ENCODE measurements at places on chromosomes 6 and 20. TPM values are rescaled to one million over a fixed set of nuclear protein-coding genes. Genes with fewer than 3 reads are reported as not detected.
A peak's percentile ranks its signal among the peaks of the same experiment; 100 is the strongest.

The RUNX2 gene
- total RNA-seq: 0.16 TPM

The CASS4 gene
- total RNA-seq: 0.16 TPM

The CGA gene
- total RNA-seq: not detected

The SYTL3 gene
- 2.0 TPM for total RNA-seq

DNA sequence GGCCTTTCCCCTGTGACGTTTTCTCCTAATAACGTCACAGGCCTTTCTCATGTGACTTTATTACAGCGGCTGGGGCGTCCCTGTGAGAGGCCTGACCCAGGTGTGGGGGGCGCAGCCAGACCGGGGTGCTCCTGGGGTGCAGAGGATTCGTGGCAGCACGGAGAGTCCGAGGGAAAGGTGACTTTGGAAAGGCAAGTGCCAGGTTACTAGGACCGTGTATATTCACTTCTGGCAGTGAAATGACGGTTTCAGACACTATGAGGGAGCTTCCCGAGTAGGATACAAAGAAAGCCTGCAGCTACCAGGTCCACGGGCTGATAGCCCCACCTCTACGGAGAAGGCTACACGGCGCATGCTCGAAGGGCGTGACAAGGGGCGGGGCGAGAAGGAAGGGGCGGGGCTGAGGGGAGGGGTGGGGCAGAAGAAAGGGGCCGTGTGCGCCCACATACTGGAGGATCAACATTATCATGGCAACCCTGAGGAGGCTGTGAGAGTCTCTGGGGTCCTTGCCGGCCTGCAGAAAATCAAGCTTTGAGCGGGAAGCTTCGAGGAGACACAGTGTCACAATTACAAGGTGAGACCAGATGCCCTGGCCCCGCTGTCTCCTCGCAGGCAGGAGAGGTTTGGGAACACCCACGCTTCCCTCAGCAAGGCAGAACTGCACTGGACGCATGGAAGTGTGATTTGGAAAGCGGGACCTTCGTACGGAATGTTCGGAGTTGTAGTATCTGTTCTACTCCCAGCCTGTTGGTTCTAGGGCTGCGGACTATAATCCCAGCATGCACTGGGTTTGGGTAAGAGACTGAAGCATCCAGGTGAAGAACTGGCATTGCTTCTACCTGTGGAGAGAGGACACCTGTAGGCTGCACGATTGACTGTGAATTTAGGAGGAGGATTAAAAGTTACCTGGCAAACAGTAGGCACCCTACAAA lies 54.4 kb upstream of the ZNF337 start:
- peak; percentile 25 for DNase-seq

GRCh38 chr6:56349194-56349593 lies 101.8 kb upstream of the COL21A1 start:
- no peak for DNase-seq

- DNase-seq: no peak
These were observed 256.7 kb downstream of the KIF16B start for GRCh38 chr20:16316513-16316912.

DNA sequence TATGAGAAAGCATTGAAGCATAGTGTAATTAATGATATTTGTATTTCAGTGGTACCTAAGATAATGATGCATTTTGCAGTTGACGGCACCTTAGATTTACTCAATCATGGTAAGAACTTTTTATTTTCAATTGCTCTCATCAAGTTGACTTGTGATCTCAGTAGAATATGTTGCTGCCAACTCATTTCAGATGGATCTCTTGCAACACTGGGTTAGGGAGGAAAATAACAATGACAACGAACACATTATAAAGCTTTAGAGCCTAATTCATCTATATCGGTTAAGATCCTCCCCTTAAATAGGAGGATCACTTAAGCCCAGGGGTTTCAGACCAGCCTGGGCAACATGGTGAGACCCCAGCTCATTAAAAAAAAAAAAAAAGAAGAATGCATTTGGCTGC lies 18.0 kb upstream of the TBC1D22B start:
- no peak for DNase-seq

DNA sequence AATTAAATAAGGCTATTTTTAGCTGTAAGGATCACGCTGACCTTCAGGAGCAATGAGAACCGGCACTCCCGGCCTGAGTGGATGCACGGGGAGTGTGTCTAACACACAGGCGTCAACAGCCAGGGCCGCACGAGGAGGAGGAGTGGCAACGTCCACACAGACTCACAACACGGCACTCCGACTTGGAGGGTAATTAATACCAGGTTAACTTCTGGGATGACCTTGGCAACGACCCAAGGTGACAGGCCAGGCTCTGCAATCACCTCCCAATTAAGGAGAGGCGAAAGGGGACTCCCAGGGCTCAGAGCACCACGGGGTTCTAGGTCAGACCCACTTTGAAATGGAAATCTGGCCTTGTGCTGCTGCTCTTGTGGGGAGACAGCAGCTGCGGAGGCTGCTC lies 84.0 kb downstream of the RAMACL start:
- no peak for DNase-seq

DNA sequence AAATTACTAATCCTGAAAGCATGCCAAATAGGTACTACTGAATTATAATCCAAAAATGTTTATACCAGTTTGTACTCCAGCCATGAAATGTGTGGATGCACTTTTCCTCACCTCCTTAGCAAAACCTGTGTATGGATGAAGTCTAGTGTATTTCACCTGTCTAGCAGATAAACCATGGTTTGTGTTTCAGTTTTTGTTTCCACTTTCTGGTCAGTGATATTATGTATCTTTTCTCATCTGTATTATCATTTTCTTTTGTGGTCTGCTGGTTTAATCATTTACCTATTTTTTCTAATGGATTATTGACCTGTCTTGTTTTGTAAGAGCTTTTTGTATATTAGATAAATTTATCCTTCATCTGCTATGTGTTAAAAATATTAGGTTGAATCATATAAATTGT lies 41.0 kb upstream of the TMEM217 start:
- no peak for DNase-seq

DNA sequence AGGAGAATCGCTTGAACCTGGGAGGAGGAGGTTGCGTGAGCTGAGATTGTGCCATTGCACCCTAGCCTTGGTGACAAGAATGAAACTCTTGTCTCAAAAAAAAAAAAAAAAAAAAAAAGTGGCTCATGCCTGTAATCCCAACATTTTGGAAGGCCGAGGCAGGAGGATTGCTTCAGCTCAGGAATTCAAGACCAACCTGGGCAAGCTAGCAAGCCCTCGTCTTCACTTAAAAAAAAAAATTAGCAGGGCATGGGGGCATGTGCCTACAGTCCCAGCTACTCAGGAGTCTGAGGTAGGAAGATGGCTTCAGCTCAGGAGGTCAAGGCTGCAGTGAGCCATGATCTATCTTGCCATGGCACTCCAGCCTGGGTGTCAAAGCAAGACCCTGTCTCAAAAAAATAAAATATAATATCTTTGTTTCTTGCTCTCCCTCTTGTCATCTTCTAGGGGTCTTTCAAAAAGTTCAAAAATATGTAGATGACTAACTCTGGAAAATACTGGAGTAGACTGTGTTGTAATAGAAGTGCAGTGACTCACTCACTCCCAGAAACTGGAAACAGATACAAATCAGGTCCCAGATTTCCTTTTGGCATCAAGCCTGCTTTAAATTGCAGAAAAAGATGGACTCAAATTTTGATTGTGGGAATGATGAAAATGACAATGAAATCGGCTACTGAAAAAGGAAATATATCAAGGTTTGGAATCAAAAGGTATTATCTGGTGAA lies 2.8 kb upstream of the GINM1 start:
- DNase-seq: no peak

DNA sequence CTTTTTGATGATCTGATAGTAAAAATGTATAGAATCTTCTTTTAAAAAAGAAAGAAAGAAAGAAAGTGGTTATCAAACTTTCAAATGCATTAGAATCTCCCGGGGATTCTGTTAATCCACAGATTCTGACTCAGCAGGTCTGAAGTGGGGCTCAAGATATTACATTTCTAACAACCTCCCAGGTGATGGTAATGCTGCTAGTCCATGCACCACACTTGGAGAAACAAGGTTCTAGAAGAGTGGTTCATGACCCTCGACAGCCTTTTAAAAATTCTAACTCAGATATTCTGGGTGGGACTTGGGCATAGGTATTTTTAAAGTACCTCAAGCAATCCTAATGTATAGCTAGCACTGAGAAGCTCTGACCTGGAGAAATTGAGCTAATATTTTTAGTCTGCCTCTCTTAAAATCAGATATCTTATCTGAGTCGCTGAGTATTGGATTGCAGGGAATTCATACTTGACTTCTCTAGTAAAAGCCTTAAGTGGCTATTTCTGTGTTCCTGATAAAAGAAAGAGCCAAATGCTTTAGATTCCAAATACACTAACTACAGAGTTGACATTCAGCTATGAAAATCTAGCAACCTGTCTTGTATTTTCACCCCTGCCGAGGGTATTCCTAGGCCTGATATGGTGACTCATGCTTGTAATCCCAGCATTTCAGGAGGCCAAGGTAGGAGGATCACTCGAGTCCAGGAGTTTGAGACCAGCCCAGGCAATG lies 252.4 kb downstream of the PHACTR1 start:
- DNase-seq: no peak

DNA sequence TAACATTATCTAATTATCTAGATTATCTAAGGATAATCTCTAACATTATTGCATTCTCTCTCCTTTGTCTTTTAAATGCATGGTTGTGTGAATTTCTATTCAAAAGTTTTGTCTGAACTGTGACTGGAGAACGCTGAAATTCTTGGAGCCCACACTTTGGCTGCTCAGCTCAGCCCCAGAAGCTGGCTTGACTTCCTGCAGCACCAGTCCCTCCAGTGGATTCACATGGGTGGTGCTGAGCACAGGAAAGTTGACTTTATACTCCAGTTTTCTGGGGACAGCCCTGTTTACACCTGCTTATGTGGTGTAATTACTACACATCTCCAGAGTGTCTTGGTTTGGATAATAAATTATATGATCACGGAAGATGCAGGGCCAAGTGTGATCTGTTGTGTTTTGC lies 255.1 kb upstream of the NOX3 start:
- DNase-seq: no peak

DNA sequence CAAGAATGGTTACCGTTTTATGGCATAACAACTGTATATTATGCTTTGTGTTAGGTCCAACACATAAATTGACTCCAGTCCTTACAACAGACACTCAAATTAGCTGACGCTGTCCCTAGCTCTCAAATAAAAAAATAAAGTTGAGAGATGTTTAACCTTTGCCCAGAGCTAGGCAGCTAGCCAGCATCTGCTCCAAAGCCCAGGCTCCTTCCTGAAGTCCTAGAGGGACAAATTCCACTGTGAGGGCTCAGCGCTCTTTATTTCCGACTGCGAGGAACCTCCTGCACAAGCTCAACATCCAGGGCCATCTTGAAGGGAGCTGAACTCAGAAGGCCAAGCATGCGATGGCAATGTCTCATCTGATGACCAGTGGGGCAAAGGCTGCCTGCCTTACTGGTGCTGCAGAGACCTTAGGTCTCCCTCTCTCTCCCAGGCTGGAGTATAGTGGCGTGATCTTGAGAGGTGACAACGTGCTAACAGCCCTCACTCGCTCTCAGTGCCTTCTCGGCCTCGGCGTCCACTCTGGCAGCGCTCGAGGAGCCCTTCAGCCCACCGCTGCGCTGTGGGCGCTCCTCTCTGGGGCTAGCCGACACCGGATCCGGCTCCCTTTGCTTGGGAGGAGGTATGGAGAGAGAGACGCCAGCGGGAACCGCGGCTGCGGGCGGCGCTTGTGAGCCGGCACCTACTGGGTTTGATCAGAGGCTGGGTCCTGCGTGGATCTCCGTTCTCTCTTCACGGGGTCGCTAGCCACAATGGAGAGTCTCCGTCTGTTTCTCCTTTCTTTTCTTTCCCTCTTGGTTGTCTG lies 24.7 kb upstream of the GFOD1 start:
- no peak for DNase-seq

GRCh38 chr6:37793067-37793466 lies 26.5 kb upstream of the ZFAND3 start:
- DNase-seq: no peak

DNA sequence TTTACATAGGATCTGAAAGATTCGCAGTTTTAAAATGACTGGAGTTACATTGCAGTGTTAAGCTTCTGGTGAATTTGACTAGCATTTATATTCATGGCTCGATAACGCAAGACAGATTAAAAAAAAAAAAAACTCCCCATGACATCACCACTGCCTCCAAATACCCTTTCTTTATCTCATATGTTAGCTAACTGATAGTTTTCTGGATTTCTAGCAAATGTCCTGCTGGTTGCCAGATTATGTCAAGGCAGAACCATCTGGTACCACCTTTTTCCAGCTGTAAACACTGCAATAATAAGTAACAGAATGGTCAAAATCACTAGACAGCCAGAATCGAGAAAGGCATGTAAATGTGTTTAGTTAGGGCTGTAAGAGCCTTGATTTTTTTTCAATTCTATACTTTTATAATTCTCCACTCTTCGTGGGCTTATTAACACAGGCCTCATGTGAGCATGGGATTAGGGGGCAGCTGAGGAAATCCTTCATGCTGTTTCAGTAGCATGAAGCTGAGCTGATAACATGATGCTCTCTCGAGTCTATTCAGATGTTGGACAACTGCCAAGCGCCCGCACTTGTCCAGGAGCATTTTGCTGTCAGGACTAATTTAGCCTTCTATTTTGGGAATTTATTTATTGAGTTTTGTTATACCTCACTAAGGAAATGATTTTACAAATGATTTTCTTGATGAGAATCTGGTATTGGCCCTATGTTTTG lies 166.0 kb upstream of the SCGN start:
- DNase-seq: no peak

DNA sequence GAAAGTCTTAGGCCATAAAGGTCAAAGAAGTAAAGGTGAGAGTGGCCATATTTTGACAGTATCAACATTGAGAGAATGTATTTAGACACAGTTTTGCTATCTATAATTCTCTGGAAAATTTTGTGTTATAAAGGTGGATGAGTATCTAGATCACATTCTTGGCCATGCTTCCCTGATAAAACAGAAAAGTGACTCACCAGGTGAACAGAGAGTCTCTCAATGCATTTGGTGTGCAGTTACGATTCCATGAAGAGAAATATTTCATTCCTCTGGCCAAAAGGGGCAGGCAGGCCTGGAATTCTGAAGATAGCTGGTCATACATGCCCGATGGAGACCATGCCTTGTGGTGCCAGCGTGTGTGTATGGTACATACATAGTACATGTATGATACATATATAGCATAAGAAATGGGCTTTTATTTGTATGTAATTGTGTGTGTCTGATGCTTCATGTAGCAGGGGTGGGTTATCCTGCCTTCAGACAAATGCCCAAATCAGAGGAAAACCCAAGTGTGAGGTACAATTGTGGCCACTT lies 164.0 kb downstream of the SOBP start:
- DNase-seq: no peak

DNA sequence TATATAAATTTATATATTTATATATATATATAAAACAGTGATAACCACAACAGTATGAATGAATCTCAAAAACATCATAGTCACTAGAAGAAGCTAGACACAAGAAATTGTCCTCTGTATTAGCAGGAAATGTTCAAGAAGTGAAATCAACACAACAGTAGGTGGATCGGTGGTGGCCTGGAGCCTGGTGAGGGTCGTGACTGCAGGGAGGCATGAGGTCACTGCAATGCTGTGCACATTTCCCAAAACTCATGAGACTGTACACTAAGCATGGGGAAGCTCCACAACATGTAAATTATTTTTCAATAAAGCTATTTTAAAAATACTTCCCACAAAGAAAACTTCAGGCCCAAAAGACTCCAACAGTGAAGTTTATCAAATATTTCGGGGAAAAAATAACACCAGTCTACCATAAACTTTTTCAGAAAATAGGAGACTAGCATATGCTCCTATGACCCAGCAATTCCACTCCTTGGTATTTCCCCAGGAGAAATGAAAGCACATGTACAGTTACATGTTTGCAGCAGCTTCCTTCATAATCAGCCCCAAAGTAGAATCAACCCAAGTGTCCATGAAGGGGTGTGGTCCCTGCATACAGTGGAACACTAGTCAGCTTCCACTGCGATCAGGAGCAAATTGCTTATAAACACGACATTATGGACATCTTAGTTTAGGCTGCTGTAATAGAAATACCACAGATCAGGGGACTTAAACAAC lies 144.2 kb downstream of the TBXT start:
- no peak for DNase-seq
